WTC11 (cell line): ENCODE measurements at places on chromosomes 3 and 15. TPM values are rescaled to one million over a fixed set of nuclear protein-coding genes. Genes with fewer than 3 reads are reported as not detected.

DNA sequence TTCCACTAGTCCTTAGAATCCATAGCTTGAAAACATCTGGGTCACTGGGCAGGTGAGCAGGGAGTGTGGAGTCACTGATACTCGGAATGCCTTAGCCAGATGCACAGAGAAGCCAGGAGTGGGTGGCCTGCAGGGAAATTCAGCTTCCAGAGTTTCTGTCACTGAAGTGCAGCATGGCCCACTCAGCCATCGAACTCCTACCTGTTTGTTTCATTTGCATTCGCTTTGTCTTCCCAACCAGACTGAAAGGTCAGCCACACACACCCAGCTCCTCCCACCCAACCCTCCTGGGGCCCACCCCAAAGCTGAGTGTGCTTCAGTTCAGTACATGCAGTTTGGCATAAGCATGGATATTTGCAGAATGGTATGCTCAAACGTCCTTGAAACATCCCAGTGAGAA, 124.5 kb upstream of the ATP10A start:
- H3K4me1 ChIP-seq = peaks cover 24% of the 10 kb centered on the region
- no peak overlapping the region for H3K4me3 ChIP-seq
- DNase-seq = no peak

IL20RB gene
- 2.3 to 3.1 TPM (median 2.4 TPM) in 3 replicates for total RNA-seq

DNA sequence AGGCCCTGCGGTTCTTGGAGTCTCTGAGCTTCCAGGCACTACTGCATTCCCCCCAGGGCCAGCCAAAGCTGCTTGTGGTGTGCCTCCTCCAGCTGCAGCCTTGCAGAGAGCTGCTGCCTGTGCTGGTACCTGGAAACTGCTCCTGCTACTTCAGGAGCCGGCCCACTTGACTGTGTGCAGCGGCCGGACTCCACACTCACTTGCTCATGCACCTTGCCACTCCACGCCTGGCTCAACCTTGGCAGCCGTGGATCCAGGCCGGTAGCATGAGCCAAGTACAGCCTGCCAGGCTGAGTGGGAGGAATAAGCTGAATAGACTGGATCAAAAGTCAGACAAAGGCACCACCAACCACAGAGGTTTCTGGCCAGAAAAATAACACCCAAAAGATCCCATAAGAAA, 169.7 kb downstream of the TJP1 start:
- no peak for DNase-seq
- no peak overlapping the region for H3K4me3 ChIP-seq
- H3K4me1 ChIP-seq = peaks cover 9% of the 10 kb centered on the region
- peaks cover 11% of the 10 kb centered on the region for H3K27me3 ChIP-seq
- H3K27ac ChIP-seq = no peak overlapping the region

DNA sequence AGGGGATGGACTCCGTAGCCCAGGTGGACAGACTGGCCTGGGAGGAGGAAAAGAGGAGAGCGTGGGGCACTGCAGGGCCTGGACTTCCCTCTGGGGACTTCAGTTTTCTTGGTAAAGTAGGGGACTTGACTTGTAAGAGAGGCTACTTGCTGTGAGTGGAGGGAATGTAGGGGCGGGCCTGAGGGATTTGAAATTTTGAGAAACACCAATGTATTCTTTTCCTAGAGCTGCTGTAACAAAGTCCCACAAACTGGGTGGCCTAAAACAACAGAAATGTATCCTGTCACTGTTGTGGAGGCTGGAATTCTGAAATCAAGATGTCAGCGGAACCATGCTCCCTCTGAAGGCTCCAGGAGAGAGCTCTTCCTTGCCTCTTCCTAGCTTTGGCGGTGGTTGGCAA, 5.8 kb upstream of the HEG1 start:
- no peak for DNase-seq
- H3K27ac ChIP-seq = no peak overlapping the region
- H3K36me3 ChIP-seq = no peaks in the 10 kb centered on the region
- peaks cover 18% of the 10 kb centered on the region for H3K4me1 ChIP-seq
- H3K27me3 ChIP-seq = peaks cover 38% of the 10 kb centered on the region
- no peak overlapping the region for H3K4me3 ChIP-seq

GRCh38 chr3:111712294-111713167, 117.4 kb upstream of the ZBED2 start:
- no peaks in the 10 kb centered on the region for H3K27me3 ChIP-seq
- H3K4me3 ChIP-seq = no peak overlapping the region
- peaks cover 12% of the 10 kb centered on the region; the same call in 1 of the 2 replicates for H3K4me1 ChIP-seq

- no peak overlapping the region for H3K4me3 ChIP-seq
- H3K27me3 ChIP-seq = no peaks in the 10 kb centered on the region
- peaks cover 25% of the 10 kb centered on the region for H3K36me3 ChIP-seq
Measured at GRCh38 chr3:184008161-184008560, 9.5 kb downstream of the ABCC5 start.

CHRFAM7A gene
- total RNA-seq = 6.2 to 8.7 TPM (median 8.2 TPM) in 3 replicates

ZNF662 gene
- 2.7 to 3.5 TPM (median 2.9 TPM) in 3 replicates for total RNA-seq

APOD gene
- 0.18 TPM in 1 of 3 replicates, not detected in the others for total RNA-seq
